Sciatic nerve (tissue), 2 donors: ENCODE measurements at places on chromosomes 1 and 21.
A peak's percentile ranks its signal among the peaks of the same experiment; 100 is the strongest.

DNA sequence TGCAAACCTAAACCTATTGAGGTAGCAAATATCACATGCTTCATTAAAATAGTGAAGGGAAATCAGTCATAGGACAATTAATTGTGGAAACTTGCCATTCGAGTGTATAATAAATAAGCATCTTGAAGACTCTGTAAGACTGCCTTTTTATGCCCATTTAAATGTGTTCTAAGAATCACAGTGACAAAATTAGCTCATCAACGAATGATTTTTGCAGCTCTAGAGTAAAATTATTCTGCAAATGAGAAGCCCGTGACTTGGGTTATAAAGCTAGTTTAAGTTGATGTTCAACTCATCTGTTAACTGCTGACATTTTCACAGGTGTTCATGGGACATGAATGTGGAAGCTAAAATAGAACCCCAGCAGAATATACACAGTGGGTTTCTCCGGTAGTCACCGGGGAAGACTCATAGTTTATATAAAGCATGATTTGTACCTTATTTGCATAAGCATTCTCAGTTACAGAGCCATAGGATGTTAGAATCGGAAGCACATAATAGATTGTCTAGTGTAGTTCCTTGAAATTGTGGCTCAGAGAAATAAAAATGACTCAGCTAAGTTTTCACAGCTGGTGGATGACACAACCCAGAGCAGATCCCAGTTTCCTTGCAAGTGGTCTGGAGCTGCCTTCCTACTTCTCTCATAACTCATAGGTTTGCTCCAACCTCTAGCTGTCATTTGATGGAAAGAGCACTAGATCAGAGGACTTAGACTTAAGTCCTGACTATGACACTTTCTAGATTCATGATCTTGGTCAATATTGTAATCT, 107.3 kb downstream of the UCHL5 start:
- no peak for DNase-seq

DNA sequence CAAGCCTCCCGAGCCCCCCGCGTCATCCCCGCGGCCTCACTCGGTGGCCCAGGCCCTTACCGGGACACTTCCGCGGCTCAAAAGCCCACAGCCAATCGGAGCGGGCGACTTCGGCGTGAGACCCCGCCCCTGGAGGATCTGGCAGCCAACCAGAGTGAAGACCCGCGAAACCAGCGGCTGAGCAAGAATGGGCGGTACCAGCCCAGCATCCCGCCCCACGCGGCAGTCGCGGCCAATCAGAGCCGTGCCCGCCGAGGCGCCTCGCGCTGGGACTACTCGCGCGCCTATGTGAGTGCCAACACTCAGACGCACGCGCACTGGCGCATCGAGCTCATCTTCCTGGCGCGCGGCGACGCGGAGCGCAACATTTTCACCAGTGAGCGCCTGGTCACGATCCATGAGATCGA, 22.5 kb downstream of the DISP3 start:
- DNase-seq: peak; percentile 66

GRCh38 chr1:204254031-204254661, 40.4 kb upstream of the GOLT1A start:
- no peak for DNase-seq

GRCh38 chr1:65431111-65431705, 10.7 kb downstream of the LEPR start:
- DNase-seq: no peak

- DNase-seq: no peak
Observed at GRCh38 chr1:109570414-109570813, 22.0 kb downstream of the GNAI3 start.

DNA sequence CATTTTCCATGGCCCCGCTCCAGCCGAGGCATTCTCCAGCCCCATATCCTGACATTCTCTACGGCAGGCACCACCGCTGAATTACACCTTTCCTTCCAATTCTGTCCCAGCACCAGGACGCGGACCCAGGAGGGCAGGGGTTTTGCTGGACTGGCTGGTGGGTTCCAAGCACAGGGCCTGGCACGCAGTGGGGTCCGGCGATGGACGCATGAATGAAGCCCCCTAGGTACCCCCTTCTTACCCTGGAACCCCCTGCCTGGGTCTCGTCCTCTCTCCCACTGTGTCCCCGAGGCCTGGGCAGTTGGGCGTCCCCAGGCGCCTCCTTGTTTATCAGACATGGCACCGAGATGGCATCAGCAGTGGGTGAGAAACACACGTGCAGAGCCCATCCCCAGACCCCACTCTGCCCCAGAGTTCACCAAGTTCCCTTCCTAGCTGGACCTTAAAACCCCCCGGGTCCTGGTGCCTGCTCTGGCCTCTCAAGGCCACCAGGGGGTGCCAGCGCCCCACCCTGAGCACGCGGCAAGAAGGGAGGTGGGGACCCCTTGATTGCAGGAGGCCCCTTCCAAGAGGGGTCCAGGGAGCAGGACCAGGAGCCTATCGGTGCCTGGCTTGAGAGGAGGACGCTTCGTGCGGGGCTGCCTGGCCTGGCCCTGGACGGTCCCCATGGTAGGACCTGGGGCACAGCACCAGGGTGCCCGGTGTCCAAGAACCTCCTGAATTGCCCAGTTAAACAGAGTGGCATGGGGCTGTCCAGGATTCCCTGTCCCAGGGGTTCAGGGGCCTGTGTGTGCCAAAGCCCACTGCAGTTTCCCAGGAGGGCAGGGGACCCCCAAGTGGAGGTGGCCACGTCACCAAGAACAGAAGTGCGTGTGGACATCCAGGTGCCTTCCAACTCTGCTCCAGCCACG, 46.1 kb downstream of the MEGF6 start:
- DNase-seq: no peak

- no peak for DNase-seq
Observed at GRCh38 chr1:64655861-64656260, 89.0 kb upstream of the RAVER2 start.

DNA sequence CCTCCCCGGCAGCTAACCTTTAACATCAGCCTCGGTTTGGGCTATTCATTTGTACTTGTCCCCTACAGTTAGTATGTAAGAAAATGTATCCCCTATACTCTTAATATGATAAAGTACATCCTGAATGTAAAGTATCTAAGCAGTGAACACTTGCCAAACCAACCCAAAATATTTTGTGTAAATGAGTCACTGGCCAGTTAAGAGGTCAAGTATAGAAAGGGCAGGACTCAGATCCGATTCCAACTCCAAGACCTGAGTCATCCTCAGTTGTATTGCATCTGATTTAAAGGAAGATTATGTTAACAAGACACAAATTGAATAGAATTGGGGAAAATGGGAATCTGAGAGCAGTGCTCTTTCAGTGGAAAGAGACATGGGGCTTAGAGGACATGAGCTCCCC, 84.4 kb downstream of the CD58 start:
- DNase-seq: no peak

GRCh38 chr1:218517459-218517858, 172.3 kb downstream of the TGFB2 start:
- DNase-seq: no peak

- DNase-seq: no peak
Observed at GRCh38 chr1:170668209-170669106, 4.5 kb downstream of the PRRX1 start.

DNA sequence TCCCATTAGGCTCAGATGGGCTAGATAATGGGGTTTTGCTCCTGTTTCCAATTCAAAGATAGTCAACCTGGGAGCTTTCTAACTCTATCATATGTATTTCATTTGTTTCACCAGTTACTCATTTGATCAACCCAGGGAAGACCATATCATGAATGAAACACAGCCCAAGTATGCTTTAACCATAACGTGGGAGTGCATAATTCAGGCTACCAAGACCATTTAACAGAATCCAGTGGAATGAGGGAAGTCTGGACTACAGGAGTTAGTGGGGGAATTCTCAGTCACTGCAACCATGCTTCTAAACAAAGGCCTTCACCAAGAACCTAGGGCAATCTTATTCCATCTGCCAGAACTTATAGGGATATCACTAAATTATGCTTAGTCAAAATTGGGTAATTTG, 15.0 kb upstream of the SLC16A1 start:
- no peak for DNase-seq

DNA sequence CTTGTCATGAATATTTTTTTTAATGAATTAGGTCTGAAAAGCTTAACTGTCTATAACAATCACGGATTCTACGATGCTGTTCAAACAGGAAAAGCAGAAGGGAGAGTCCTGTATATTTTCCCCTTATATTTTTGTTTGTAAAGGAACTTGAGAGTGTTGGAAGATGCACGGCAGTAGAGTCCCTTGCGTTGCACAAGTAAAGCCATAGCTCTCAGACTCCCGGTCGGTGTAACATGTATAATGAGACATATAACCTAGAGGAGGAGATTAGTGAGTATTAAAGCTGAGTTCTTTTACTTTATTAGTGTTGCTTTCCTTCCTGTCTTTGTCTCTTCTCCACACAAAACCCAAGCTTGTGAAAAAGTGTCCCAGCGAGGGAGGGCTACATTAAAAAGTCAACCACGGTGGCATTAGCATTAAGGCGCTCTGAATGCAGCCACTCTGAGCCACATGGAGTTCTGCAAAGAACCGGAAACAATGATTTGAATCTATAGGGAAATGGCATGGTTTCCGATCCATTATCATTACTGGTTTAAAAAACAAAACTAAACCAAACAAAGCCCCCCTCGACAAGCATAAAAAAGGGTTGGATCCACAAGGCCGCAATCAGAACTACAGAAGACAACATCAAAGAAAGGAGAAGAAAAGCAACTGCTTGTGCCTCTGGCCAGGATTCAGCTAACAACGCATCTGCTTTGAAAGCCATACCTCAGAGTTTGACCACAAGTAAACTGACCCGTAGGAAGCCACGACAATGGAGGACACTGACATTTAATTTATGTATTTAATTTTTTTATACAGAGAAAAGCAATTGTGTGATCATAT, 356.8 kb downstream of the LMO4 start:
- DNase-seq: no peak

GRCh38 chr21:37896788-37897187, 19.5 kb downstream of the KCNJ6 start:
- DNase-seq: no peak

GRCh38 chr1:111895469-111895868, 94.0 kb downstream of the KCND3 start:
- DNase-seq: no peak

GRCh38 chr1:28240024-28240423, 4.1 kb downstream of the ATP5IF1 start:
- DNase-seq: no peak

- DNase-seq: no peak
Observed at GRCh38 chr1:30185313-30185712, 538.1 kb downstream of the MATN1 start.

- no peak for DNase-seq
Observed at GRCh38 chr1:83697961-83698360, 301.0 kb downstream of the TTLL7 start.

- DNase-seq: no peak
Observed at GRCh38 chr1:175434283-175434860, 241.8 kb upstream of the KIAA0040 start.

DNA sequence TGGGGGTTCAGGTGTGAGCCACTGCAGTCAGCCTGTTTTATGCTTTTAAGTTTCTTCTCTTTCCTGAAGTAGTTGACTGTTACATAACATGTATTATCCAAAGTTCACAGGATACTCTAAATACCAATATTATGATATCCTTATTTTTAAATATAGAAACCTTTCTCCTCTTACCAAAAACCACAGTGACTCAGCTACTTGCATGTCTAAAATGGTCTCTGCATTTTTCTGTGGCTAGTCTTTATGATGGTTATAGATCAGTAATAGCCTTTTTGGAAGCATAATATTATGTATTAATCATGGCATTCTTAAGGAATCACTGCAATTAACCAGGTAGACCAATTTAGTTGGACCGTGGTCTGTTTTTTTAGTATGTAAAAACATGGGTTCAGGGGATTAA, 210.8 kb upstream of the CACYBP start:
- DNase-seq: no peak
